ENCODE measurements at places on chromosomes 2 and 18. TPM values are rescaled to one million over a fixed set of nuclear protein-coding genes. Genes with fewer than 3 reads are reported as not detected.

ARHGAP25 gene
- total RNA-seq: 0.16 TPM

CCDC68 gene
- total RNA-seq: 2.7 TPM

CXCR1 gene
- not detected for total RNA-seq

TANC1 gene
- total RNA-seq: 6.9 TPM

IL36B gene
- not detected for total RNA-seq

PKDCC gene
- total RNA-seq: 20.6 TPM

HMSD gene
- not detected for total RNA-seq

CAPN14 gene
- not detected for total RNA-seq

KRTCAP3 gene
- 0.39 TPM for total RNA-seq

HJURP gene
- 64.5 TPM for total RNA-seq

RNF152 gene
- total RNA-seq: 0.02 TPM

C2orf66 gene
- 0.12 TPM for total RNA-seq

STAT1 gene
- 63.4 TPM for total RNA-seq

GNAL gene
- 8.0 TPM for total RNA-seq

NT5DC4 gene
- total RNA-seq: not detected

PDCL3 gene
- 39.7 TPM for total RNA-seq

TET3 gene
- 7.2 TPM for total RNA-seq

RAPH1 gene
- 6.8 TPM for total RNA-seq

RBMS1 gene
- total RNA-seq: 58.3 TPM

STPG4 gene
- total RNA-seq: not detected

MAPK4 gene
- 0.20 TPM for total RNA-seq

KIAA2012 gene
- total RNA-seq: not detected

COLEC12 gene
- 0.06 TPM for total RNA-seq

ITPRIPL1 gene
- total RNA-seq: not detected

EMILIN2 gene
- 12.7 TPM for total RNA-seq

STON1 gene
- 0.38 TPM for total RNA-seq

CCDC142 gene
- 14.1 TPM for total RNA-seq

INHBB gene
- total RNA-seq: 22.9 TPM

WDFY1 gene
- total RNA-seq: 40.7 TPM

VAMP8 gene
- total RNA-seq: 17.3 TPM

TLX2 gene
- 0.36 TPM for total RNA-seq

CYP27A1 gene
- total RNA-seq: 0.32 TPM

ASPRV1 gene
- 0.37 TPM for total RNA-seq

FAHD2B gene
- 11.8 TPM for total RNA-seq

MC4R gene
- total RNA-seq: not detected

GAD1 gene
- total RNA-seq: 0.71 TPM

SERPINB2 gene
- 0.07 TPM for total RNA-seq

All from A549 treated with GW870086 at 1 μM for 4 hours (cell line).